ENCODE measurements at places on chromosomes 16 and 17. TPM values are rescaled to one million over a fixed set of nuclear protein-coding genes. Genes with fewer than 3 reads are reported as not detected.

The CD7 gene
- not detected for total RNA-seq

The GLIS2 gene
- 0.71 TPM for total RNA-seq

The SHMT1 gene
- 20.4 TPM for total RNA-seq

The OR1F1 gene
- total RNA-seq: not detected

GRCh38 chr17:60139438-60140285 is 10.1 kb upstream of the CA4 start:
- no peak overlapping the region for H3K27ac ChIP-seq
- H3K36me3 ChIP-seq: no peaks in the 10 kb centered on the region
- H3K4me1 ChIP-seq: peaks cover 40% of the 10 kb centered on the region
- peak; percentile 82 for DNase-seq
- no peak overlapping the region for H3K4me3 ChIP-seq

- no peak overlapping the region for H3K27ac ChIP-seq
- H3K36me3 ChIP-seq: no peaks in the 10 kb centered on the region
- H3K27me3 ChIP-seq: no peaks in the 10 kb centered on the region
- DNase-seq: no peak
- no peaks in the 10 kb centered on the region for H3K4me1 ChIP-seq
Observed at GRCh38 chr17:70987867-70988340, 818.6 kb downstream of the KCNJ2 start.

- H3K4me3 ChIP-seq: no peak overlapping the region
- H3K4me1 ChIP-seq: no peaks in the 10 kb centered on the region
- H3K36me3 ChIP-seq: no peaks in the 10 kb centered on the region
- DNase-seq: no peak
- H3K27ac ChIP-seq: no peak overlapping the region
Observed at GRCh38 chr16:88643644-88643932, 5.2 kb downstream of the IL17C start.

- H3K36me3 ChIP-seq: no peaks in the 10 kb centered on the region
- H3K4me3 ChIP-seq: no peak overlapping the region
- H3K4me1 ChIP-seq: no peaks in the 10 kb centered on the region
- no peak for DNase-seq
Observed at GRCh38 chr17:70040336-70040735, 34.7 kb upstream of the KCNJ16 start.

- H3K36me3 ChIP-seq: no peaks in the 10 kb centered on the region
- H3K4me1 ChIP-seq: peaks cover 4% of the 10 kb centered on the region
- no peak overlapping the region for H3K27ac ChIP-seq
Observed at GRCh38 chr17:61462719-61463315, 10.6 kb downstream of the TBX4 start.

DNA sequence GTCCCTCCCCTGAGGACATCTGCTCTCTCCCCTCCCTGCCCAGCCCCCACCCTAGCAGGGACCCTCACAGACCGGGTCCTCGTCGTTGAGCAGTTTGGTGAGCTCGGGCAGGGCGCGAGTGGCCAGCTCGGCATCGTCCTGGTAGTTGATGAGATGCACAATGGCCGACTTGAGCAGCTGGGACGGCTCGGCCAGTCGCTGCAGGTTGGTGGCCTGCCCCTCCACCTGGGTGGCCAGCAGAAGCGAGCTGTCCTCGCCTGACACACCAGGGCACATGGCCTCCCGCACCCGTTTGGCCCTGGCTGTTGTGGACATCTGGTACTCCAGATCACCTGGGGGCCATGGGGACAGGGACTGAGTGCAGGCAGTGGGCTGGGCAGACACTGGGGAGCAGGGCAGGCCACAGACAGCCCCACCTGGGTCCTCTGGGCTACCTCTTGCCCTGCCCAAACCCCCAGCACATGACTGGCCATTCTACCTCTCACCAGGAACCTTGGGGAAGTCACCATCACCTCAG is 17.1 kb downstream of the JUP start:
- no peak for DNase-seq
- peaks cover 12% of the 10 kb centered on the region for H3K4me1 ChIP-seq
- no peaks in the 10 kb centered on the region for H3K27me3 ChIP-seq
- no peak overlapping the region for H3K27ac ChIP-seq

GRCh38 chr17:57537524-57538410 is 207.3 kb downstream of the CCDC182 start:
- DNase-seq: no peak
- no peak overlapping the region for H3K4me3 ChIP-seq
- H3K36me3 ChIP-seq: no peaks in the 10 kb centered on the region
- peaks cover 14% of the 10 kb centered on the region for H3K4me1 ChIP-seq
- H3K27ac ChIP-seq: no peak overlapping the region
- no peaks in the 10 kb centered on the region for H3K27me3 ChIP-seq

DNA sequence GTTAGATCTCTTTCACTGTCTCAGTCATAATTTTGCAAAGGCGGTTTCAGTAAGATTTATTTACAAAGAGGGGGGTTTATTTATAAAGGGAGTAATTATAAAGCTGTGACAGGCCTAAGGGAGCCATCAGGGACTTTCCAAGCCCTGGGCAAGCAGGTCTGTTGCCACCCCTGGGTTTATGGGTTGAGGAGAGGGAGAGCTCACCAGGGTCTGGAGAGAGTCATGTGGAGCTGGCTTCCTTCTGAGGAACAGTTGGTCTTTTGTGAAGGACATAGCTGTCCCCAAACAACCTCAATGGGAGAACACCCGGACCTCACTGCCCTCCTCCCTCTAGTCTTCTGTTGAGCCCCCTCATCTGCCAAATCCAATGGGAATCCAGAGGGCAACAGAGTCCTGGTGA is 9.8 kb downstream of the ITGAM start:
- H3K4me1 ChIP-seq: peaks cover 29% of the 10 kb centered on the region
- no peak overlapping the region for H3K27ac ChIP-seq
- no peak overlapping the region for H3K4me3 ChIP-seq

DNA sequence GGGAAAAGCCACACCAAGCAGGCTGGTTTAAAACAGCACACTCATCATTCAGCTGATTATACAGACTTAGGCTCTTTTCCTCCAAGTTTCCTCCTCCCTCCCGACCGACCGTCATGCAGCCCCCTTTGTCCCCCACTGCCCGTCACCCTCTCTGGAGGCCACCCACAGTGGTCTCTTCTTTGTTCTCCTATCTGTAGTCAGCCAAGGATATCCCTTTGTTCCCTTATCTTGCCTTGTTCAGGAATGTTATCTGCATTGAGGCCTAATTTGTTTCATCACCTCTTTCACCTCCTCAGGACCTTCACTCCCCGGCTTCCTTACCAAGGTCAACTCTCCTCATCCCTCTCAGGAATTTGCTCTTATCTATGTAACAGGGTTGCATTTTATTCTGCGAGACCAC is 186.4 kb upstream of the CDH13 start:
- DNase-seq: no peak
- no peaks in the 10 kb centered on the region for H3K4me1 ChIP-seq
- H3K36me3 ChIP-seq: no peaks in the 10 kb centered on the region
- peaks cover 4% of the 10 kb centered on the region for H3K27me3 ChIP-seq
- no peak overlapping the region for H3K4me3 ChIP-seq
